RCC 7860 (cell line): ENCODE measurements at places on chromosomes 4 and X.
A peak's percentile ranks its signal among the peaks of the same experiment; 100 is the strongest.

DNA sequence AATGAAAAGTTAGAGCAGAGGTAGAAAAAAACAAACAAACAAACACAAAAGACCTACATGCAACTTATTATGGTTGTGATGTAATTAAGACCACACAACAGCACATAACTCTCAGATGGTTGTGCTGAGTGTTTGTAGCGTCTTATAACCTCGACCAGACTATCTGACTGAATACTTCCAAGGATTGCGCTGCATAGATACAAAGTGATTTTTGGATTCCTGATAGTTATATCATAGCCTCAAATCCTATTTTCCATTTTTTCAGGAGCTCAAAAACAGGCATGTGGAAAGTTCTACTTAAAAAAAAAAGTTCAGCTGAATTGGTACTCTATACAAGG, 236.1 kb downstream of the SPRY1 start:
- DNase-seq = no peak

GRCh38 chrX:40449396-40449795, 131.4 kb upstream of the ATP6AP2 start:
- no peak for DNase-seq

DNA sequence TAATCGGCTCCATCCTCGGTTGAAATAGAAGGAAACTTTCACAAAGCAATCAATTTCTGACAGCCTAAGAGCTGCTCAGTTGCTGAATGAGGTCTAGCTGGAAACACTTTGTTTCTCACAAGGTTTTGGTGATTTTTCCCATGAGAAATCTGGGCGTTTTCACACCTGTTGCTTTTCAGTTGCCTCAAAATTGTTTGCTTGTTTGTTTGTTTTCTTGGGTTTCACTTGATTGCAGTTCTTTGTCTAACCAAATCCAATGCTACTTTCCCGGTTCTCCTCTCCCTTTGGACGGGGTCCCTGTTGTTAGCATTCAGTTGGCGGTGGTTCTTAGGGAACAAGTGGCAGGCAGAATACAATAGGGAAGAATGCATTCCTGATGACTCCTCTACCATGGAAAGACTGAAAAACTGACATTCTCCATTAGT, 135.5 kb downstream of the PALLD start:
- DNase-seq = peak; percentile 41

GRCh38 chr4:19857380-19857779, 394.3 kb upstream of the SLIT2 start:
- no peak for DNase-seq

DNA sequence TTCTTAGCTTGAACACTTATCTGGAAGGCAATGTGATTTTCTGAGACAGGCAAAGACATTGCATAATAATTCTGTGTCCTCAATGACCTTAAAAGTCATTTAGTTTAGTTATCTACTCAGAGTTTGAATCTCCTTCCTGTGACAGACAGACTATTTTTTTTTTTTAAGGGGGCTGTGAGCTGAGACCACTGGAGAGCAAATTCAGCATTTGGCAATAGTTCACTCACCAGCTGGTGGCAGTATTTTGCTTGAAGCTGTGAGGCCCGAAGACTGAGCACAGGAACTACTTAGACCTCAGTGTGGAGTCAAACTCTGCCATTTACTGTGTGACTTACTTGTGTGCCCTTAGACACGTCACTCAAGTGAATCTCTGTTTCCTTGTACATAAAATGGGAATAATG, 22.9 kb upstream of the CPE start:
- DNase-seq = peak; percentile 20

- peak; percentile 52 for DNase-seq
Measured at GRCh38 chr4:105194328-105195231, 47.9 kb downstream of the TET2 start.

DNA sequence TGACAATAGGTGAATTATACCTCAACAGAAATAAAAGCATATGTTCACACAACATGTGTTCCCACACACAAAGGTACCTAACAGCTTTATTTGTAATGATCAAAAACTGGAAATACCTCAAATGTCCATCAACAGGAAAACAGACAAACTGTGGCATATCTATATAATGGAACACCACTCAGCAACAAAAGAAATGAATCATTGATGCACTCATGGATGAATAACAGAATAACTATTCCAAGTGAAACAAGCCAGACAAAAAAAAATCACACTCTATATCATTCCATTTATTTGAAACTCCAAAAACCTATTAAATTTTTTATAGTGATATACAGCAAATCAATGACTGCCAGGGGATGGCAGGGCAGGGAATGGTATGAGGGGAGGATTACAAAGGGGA, 148.1 kb downstream of the PLS3 start:
- DNase-seq = no peak

- DNase-seq = no peak
Measured at GRCh38 chr4:109432696-109433095, 919 bp upstream of the SEC24B start.

- DNase-seq = peak; percentile 80
Measured at GRCh38 chr4:38663801-38664705, at the start of gene KLF3. Gene KLF3, plus strand, starts transcription at chr4:38664199. Its CDS starts 16,427 bp downstream, at chr4:38680626.

- no peak for DNase-seq
Measured at GRCh38 chrX:41050359-41050758, 34.9 kb upstream of the USP9X start.

GRCh38 chr4:83631066-83631465, 95.2 kb downstream of the GPAT3 start:
- no peak for DNase-seq

DNA sequence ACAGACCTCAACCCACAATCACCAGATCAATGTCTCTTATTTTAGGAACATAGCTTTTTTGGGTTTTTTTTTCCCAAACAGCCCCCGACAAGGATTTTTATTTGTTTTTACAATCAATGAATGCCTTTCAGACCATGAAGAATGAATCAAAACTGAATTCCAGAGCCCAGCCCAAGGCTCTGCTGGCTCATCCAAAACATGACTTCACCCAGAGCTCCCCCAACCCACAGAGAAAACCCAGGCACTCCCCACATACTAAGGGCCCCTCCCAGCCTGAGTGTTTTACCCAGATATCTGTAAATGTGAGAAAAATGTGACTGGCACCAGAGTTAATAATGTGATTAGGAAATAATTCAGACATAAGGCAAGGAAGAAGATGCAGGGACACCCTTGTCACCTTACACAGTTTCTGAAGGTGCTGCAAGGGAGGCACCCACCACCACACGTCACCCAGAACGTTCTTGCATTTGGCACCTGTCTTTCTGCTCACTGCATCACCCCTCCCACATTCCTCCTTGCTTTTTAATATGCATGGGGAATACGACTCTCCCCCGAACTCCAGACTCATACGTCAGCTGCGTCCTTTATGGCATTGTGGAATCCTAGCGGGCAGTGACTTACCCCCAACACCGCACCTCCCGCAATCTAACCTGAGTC, 47.8 kb upstream of the C4orf50 start:
- no peak for DNase-seq

- no peak for DNase-seq
Measured at GRCh38 chrX:1422135-1422465, 30.2 kb upstream of the SLC25A6 start.

GRCh38 chr4:151865312-151865711, 104.5 kb upstream of the GATB start:
- no peak for DNase-seq

GRCh38 chr4:116357758-116358157, 727.6 kb downstream of the TRAM1L1 start:
- no peak for DNase-seq

DNA sequence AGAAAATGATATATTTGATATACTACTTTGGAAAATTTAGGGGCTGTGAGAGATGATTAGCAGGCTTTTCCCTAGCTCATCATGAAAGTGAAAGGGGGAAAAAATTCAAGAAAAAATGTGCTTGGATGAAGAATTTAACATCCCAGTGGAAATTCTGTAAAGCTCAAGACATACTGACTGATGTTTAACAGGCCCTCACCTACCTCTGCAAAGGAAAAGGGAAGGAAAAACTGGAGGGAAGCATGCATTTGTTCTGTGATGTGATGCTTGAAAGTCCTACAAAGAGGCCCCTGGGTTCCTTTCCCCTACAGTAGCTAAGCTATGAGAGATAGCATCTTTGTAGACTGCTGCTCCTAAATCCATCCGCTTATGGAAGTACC, 364.1 kb downstream of the PDGFC start:
- DNase-seq = no peak

- peak; percentile 48 for DNase-seq
Measured at GRCh38 chr4:37431417-37431743, 186.8 kb downstream of the NWD2 start.

- DNase-seq = peak; percentile 9
Measured at GRCh38 chrX:123814343-123814742, 45.5 kb upstream of the XIAP start.

- peak; percentile 33 for DNase-seq
Measured at GRCh38 chrX:39513836-39514235, 583.9 kb downstream of the BCOR start.

DNA sequence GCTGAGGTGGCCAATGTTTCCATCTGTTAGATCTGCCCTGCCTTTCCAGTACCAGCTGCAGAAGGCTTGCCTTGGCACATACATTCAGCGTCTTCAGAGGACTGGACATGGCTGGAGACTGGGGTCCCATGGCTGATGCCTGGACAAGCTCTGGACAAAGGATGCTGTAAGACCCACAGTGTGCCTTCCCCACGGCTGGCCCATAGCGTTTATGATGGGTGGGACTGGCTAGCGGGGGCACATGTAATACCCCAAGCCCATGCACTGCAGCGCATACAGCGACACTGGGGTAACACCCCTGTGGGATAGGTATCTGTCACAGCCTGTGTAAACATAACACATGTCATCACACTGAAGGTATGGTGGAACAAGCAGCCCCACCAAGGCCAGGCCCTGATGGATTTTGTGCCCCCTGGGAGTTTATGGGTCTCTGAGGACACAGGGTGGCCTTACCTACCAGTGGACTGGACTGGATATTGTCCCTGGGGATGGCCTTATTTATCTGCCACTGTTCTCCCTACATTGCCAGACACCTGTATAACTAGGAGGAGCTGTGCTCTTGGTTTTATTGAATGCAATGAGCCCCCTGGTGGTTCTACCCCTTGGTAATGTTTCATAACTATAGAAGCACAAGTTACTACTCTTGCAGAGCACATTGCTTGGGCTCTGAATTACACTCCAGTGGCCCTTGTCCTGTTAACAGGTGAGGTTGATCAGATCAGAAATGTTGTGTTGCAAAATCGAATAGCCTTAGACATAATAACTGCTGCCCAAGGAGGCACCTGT, 34.3 kb upstream of the TACR3 start:
- DNase-seq = no peak

- DNase-seq = peak; percentile 80
Measured at GRCh38 chr4:139453041-139453370, 915 bp upstream of the RAB33B start.

DNA sequence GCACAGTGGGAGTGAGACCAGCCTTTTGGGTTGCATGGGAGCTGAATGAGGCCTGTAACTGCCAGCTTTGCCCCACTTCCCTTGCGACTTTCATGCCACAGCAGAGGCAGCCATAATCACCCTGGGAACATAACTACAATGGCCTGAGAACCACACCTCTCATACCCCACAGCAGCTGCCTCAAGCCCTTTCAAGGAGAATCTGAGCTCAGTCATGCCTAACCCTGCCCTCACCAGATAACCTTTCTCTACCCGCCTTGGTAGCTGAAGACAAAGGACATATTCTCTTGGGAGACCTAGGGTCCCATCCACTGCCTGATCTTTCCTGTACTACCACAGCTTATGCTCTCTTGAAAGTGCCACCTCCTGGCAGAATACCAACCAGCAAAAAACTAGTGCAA, 599.9 kb upstream of the IGFBP7 start:
- DNase-seq = no peak

DNA sequence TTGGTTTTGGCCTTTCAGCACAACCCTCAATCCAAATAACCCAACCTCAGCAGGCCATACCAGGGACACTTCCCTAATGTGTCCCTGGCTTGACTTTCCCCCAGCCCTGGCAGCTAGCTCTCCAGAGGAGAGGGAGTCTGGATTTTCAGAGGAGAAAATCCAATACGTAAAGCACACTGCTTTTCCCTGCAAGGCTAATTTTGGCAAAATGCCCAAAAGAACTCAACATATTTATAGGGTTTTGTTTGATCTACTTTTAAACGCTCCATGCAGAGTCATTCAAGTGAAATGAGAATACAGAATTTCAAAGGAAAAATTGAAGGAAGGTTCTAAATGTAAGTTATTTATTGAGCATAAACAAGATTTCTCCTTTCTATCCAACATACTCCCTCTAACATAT, 167.2 kb downstream of the SH3KBP1 start:
- DNase-seq = no peak
